ENCODE measurements at places on chromosomes 3 and 15.

- no peak for DNase-seq
Measured at GRCh38 chr3:195466251-195466650, 23.4 kb upstream of the ACAP2 start.

DNA sequence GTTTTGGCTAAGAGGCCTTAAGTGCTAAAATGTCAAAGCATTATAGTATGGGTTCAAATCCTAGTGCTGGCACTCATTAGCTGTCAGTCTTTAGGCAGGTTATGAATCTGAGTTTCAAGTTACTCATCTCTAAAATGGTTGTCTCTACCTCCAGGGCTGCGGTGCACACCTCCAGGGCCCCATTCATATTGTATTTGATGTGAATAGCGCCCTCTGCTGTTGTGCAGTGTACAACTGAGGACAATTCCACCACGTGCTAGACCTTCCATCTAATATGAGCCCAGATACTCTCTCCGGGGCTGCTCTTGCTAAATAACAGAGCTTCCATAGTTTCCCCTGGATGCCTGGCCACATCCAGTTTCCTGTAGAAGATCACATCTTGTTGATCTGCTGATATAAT is 54.3 kb downstream of the OXNAD1 start:
- DNase-seq = no peak

DNA sequence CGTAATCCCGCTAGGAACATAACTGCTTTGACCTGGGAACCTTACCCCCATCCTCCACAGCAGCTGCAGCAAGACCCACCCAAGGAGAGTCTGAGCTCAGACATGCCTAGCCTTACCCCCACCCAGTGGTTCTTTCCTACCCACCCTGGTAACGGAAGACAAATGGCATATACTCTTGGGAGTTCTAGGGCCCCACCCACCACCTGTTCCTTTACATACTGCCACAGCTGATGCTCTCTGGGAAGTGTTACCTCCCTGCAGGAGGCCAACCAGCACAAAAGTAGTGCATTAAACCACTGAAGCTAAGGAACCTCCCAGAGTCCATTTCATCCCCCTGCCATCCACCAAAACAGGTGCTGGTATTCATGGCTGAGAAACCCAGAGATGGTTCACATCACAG is 50.6 kb upstream of the AZI2 start:
- no peak for DNase-seq

DNA sequence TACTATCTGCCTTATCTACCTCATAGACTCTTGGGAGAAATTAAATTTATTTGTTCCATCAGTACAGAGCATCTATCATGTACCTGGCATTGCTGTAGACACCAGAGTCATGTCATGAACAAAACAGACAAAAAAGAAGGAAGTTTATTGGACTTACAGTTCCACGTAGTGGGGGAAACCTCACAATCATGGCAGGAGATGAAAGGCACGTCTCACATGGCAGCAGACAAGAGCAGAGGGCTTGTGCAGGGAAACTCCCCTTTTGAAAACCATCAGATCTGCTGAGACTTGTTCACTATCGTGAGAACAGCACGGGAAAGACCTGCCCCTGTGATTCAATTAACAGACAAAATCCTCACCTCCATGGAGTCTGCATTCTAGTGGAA is 25.6 kb upstream of the ACAP2 start:
- DNase-seq = no peak

GRCh38 chr3:101784855-101785613 is 6.0 kb downstream of the NXPE3 start:
- no peak for DNase-seq

- no peak for DNase-seq
Measured at GRCh38 chr3:57911593-57911992, 96.6 kb upstream of the FLNB start.

DNA sequence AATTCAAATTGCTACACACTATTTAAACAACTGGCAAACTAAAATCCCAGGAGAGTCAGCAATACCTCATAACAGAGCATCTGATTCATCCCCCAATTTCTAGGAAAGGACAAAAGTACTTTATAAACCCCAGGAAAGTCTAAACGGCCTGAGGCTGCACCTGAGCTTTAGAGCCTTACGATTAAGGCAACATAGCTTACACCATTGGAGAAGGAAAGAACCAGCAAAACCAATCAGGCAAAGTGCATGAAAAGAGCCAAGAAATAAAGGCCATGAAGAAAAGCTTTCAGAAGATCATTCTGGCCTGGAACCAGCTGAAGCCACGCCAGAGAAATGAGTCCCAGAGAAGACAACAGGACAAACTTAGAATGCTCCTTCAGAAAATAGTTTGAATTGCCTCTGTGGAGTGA is 48.1 kb downstream of the PTPN9 start:
- no peak for DNase-seq

GRCh38 chr15:94272251-94272898 is 41.0 kb downstream of the MCTP2 start:
- no peak for DNase-seq

DNA sequence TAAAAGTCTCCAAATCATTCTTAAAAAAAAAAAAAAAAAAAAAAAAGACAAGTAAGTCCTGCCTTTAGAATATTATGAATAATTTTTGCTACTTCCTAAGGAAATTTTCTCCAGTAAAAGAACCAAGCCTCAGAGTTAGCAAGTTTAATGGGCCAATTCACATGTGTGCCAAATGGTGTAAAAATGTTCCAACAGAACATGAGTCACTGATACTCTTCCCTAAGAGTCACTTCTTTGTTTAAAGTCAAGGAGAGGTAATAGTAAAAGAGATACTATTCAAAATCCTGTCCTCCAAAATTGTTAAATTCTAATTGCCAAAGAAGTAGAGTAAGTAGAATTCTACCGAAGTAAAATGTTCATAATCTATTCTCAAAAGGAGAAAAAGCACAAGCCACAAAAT is 17.7 kb upstream of the CPA3 start:
- no peak for DNase-seq

DNA sequence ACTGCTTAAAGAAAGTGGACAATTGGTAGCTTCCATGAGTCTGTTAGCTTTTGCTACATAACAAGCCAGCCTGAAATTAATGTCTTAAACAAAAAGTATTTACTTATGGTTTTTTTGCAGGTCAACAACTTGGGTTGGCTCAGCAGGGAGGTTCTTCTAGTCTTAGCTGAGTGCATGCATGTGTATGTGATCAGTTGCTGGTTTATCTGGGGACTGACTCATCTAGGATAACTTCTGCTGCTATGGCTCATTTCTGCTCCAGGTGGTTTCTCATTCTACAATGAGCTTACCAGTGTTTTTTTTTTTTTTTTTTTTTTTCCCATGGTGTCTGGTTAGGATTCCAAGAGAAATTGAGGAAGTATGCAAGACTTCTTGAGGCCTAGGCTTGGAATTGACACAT is 244.7 kb downstream of the NSUN3 start:
- no peak for DNase-seq

DNA sequence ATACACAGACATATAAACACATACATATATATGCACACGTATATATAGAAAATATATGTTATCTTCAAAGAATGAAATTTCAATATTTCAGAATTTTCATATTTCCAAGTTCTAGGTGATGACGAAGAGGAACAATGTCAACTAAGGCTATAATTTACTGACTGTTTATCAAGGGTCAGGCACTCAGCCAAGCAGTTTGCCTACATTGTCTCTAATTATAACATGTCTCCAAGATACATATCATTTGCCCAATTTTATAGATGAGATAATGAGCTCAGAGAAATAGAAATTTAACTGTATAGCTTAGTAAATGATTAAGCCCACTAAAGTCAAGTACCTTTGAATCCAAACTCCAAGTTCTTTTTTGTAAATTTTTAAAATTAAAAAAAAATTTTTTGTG is 99.9 kb upstream of the PLSCR4 start:
- DNase-seq = no peak

DNA sequence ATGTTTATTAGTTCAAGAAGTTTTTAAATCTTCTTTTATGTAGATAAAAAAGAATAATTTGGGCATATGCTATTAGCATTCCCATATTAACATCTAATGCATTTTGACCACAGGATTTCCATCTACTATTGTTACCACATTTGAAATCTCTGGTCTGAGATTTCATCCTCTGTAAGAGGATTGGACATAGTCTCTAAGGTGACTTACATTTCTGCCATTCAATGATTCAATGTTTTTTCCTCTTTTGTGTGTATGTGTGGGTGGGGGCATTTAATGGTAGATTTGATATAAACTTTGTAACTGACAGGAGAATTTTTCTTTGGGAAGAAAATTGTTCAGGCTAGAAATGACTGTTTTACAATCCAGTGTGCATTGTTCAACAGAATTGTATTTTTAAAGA is 307.3 kb upstream of the RBMS3 start:
- DNase-seq = no peak

GRCh38 chr15:75019916-75020315 is 3.5 kb upstream of the PPCDC start:
- DNase-seq = no peak

- DNase-seq = no peak
Measured at GRCh38 chr15:51874751-51875644, 45.5 kb downstream of the TMOD3 start.

GRCh38 chr15:27672537-27672936 is 426.6 kb downstream of the OCA2 start:
- no peak for DNase-seq

DNA sequence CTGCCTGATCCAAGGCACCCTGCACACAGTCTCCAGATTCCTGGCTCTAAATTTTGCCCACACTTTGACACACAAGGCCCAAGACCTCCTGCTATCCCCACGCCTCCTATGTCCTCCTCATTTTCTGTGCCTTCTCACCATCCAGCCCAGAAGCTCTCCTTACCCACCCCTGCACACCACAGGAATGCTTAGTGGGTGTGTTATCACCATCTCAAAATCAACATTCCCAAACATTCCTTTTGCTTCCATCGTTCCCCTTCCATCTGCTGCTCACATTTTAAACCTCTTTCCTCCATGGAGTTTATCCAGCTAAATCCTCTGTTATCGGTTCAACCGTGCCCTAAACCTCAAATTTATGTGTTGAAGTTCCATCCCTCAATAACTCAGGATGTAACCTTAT is 43.9 kb downstream of the DGKG start:
- no peak for DNase-seq

DNA sequence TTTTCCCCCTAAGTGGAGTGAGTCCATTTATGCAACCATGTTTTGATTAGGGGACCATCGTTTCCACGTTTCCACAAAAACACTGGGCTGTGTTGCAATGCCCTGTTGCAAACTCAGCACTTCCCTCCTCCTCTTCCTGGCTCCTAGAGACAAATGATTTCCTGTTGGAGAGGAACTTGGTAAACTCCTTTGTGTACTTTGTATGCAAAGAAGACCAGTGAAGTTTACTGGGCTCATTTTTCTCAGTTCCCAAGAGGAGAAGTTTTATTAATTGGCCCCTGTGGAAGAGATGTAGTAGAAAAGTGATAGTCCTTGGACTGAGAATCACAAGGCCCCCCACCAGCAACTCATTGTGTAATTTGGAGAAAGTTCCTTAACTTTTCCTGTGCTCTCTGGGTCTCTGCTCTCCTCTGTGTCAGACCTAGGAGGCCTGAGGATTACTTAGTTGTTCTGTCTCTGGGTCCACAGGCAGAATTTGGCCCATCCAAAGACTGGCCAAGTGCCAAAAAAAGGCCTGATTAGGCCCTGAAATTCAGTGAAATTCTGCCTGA is 95.0 kb downstream of the ATG7 start:
- no peak for DNase-seq

- no peak for DNase-seq
Measured at GRCh38 chr15:57607570-57608000, 15.9 kb downstream of the MYZAP start.

DNA sequence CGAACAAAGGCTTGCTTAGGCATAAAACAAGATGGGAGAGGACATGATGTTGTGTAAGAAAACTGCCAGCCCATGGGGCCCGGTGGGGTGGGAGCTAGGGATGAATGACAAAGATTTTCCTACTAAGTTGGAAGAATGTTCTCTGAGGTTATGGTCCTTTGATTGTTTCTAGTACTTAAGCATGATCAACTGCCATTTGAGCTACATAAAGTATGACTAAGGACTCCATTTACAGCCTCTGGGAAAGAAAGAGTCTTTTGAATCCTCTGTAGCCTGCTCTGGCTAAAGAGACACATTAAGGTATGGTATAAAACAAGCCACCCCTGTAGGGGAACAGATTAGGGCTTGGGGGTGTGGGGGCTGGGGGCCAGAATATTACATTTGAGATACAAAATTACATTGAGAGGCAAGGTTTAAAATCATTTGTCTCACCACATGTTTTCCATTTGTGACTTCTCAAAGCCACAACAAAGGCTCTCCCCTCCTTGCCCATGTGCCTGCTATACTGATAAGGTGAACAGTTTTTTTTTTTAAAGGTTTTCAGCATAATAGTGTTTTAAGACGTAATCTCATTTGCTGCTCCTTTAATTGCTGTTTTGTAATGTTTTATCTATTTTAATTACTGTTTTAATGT is 323.4 kb downstream of the CHST2 start:
- no peak for DNase-seq

GRCh38 chr3:79415356-79415755 is 352.4 kb downstream of the ROBO1 start:
- DNase-seq = no peak

- DNase-seq = peak; percentile 34
Measured at GRCh38 chr3:184561913-184562877, 610 bp downstream of the EPHB3 start.

GRCh38 chr3:28947061-28947460 is 333.8 kb upstream of the RBMS3 start:
- DNase-seq = no peak

DNA sequence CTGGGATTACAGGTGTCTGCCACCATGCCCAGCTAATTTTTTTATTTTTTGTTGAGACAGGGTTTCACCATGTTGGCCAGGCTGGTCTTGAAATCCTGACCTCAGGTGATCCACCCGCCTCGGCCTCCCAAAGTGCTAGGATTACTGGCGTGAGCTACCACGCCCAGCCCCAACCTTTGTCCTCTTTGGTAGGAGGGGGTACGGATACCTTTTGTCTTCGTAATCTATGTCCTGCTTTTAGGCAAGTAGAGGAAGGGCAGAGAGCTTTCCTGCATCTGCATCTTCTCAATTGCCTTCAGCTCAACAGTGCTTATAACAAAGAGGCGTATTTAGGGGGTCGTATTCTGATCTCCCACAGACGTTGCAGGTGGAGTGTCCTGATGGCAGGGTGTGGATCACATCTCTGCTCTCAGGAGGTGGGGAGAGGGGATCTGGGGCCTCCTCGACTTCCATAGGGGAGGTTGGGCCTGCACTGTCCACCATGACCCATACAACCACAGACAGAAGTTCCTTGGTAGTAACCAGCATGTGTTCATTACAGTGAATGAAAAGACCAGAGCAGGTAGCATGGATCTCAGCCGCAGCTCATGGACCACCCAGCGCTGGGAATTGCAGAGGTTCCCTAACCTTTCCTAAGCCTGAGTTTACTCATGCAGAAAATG is 21.4 kb upstream of the KCTD6 start:
- no peak for DNase-seq

GRCh38 chr3:180402471-180403073 is 199.4 kb upstream of the TTC14 start:
- no peak for DNase-seq

- no peak for DNase-seq
Measured at GRCh38 chr3:169659096-169659819, 4.3 kb downstream of the MECOM start.

DNA sequence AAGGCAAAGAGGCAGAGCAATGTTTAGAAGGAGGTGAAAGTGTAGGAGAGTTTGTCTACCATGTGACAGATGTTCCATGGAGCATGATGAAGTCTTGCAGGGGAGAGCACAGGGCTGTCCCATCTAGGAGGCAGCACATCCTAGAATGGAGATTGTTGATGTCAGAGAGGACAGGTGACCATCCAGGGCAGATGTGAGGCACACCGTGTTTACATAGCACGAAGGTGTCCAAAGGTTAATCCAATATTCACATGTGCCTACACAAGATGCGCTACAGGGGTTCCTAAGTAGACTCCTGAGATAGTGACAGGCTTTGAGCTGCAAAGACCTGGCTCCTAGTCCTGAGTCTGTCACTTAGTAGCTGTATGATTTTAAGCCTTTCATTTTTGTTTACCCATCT is 219.3 kb upstream of the SLCO3A1 start:
- DNase-seq = no peak

Data from NCI-H1092 treated with DMSO at 0.1 percent for 48 hours (cell line).